Lower leg skin (tissue), 4 donors: ENCODE measurements at places on chromosomes 2 and 18. TPM values are rescaled to one million over a fixed set of nuclear protein-coding genes. Genes with fewer than 3 reads are reported as not detected.

HDLBP gene
- 246 TPM for total RNA-seq

RAD51AP2 gene
- total RNA-seq = 0.23 TPM

ADAM23 gene
- 0.12 TPM for total RNA-seq

MAP4K4 gene
- total RNA-seq = 42.3 TPM
